ENCODE measurements at places on chromosomes 2 and 18.

GRCh38 chr18:70491734-70492348 is 203.0 kb downstream of the SOCS6 start:
- peak; percentile 42 for DNase-seq

DNA sequence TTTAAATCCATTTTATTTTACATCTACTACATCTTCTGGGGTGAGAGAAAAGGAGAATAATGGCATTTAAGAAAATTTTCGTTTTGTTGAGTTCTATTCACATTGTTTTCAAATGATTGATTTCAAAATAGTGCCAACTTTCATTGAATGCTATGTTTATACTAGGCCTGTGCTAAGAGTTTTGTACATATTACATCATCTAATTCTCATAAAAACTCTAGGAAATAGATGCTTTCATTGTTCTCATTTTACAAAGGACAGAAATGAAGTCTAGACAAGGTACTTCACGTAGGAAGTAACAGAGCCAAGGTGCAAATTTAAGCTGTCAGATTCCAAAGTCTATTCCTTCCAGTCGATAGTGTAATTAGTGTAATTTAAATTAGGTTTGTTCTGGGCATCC is 402.8 kb upstream of the UBE2E3 start:
- no peak for DNase-seq

DNA sequence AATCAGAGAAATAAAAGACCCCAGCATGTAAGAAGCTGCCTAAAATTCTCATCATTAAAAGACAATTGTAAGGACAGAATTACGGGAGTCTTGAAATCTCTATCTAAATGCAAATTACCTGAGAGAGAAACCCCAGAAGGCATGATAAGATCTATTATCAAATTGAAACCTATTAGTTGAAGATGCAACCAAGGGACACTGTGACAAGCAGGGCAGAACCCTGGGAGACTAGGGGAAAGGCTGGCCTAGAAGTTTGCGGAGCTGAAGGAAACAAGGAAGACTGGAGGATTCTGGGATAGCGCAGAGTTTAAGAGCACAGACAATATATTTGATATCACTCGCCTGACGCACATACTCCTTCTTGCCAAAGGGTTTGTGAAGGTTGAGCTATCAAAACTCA is 319.5 kb upstream of the CHAC2 start:
- no peak for DNase-seq

GRCh38 chr2:20215183-20216040 is 9.5 kb downstream of the SDC1 start:
- DNase-seq, result no peak

DNA sequence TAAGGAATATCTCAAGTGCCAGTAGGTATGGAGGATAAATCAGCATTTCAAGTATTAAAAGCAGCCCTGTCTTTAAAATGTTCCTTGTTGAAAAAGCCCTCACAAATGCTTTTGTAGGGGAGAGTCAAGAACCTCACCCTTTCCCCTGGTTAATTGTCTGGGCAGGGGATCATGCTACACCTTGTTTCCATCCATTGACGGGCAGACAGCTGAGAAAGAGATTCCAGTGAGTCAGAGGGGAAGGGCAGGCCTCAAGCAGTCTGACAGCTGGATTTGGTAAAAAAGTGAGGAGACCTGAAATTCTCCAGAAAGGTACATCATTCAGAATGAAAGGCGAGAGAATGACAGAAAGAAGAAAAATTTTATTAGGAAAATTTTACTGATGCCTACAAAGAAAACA is 203.2 kb upstream of the CYP26B1 start:
- DNase-seq, result no peak

DNA sequence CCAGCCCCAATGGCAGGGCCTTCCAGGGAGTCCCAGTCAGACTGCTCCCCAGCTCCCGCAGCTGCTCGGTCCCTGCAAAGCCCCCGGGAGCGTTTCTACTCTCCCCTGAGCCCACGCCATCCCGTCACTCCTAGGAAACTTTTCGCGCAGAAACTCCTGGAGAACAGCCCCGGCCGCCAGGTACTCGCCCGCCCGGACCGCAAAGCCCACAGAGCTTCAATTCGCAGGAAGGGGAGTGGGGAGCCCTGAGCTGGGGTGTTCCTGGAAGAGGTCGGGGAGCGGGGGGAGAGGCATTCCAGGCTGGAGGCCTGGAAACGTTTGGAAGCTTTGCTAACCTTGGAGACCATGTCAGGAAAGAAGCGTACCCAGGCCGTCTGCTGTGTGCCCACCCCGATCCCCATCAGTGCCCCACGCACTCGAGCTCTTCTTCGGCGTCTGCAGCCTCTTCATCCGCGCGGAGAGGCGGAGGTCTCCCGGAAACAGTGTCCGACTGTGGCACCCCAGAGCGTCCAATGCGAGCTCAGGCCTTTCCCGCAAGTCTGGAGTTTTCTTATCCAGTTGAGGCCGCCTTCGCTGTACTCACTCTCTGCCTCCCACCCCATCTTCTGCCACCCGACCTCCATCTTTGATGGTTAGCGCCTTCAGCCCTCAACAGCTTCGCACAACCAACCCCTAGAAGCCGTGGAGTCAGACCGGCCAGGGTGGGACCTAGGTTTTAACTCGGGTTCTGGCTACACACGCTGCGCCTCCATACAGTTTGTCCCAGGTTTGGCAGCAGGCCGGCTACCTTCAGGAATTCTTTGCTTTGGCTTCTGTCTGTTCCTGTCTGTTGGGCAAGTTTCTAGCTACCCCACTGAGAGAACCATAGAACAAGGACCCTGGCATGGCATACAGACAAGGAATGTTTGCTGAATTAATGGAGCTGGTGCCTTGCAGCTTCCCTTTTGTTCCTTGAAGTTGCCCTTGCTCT is 3.7 kb downstream of the PCGF1 start:
- no peak for DNase-seq

DNA sequence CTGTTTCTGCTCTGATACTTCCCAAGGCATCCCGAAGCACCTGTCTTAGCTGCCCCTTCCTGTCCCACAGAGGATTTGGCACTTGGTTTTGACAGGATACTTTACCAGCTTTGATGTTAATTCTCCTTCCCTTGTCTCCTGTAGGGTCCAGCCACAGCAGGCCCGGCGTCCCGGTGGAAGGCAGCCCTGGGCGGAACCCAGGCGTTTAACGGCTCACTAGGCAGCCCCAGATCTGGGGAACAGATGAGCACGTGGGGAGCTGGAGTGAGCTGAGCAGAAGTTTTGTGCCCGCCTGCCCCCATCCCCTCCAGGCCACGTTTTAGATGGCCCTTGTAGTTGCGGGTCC is 11.4 kb downstream of the ANKRD23 start:
- no peak for DNase-seq

DNA sequence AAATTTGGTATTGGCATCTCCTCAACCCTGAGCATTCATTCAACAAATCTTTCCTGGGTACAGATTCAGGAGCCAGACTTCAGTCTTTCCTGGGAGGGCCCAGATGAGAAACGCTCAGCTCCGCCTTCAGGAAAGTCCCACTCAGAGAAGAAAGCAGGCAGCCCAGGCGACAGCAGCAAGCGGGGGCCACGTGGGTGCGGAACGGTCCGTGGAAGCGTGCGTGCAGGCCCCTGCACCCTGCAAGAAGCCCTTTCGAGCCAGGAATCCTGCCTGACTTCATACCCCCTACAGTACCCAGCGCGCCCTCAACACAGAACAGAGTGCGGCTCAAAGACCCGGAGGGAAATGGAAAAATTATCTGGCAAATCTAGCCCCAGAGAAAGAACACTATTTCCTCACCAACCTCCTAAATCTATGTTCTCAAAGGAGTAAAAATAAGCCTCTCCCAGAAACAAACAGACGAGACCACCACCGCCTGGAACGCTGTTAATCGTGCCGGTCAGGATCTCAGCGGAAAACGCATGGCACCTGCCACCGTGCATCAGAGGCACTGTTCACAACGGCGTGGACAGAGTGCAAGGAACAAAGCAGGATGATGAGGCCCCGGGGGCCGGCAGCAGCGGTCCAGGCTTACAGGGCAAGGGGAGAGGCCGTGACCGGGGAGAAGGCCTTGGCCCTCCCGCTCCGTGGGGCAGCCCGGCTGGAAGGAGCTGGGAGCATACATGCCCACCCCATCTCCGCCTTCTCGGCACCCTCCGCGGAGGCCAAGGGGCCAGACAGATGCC is 318.3 kb downstream of the EIPR1 start:
- DNase-seq, result no peak

GRCh38 chr2:72255540-72255939 is 107.9 kb upstream of the CYP26B1 start:
- no peak for DNase-seq

Data from stimulated activated CD4-positive, alpha-beta T cell treated with anti-CD3 and anti-CD28 coated beads, Interleukin-12 subunit alpha, Interleukin-12 subunit beta, amount 100 ng/mL, for 48 hours (primary cell).